NCI-H446 (cell line): ENCODE measurements at places on chromosomes 6 and 20.
A peak's percentile ranks its signal among the peaks of the same experiment; 100 is the strongest.

DNA sequence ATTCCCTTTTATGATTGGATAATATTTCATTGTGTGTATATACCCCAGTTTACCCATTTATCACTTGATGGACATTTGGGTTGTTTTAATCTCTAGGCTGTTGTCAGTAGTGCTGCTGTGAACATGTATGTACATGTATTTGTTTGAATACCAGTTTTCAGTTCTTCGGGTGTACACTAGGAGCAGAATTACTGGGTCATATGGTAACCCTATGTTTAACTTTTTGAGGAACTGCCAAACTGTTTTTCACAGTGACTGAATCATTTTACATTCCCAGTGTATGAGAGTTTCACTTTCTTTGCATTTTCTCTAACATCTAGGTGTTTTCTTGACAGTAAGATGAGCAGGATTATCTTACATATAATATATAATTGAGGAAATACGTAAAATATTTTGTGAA lies 44.7 kb upstream of the ADIG start:
- DNase-seq: no peak

GRCh38 chr20:49319208-49319809 lies 41.5 kb upstream of the ZNFX1 start:
- no peak for DNase-seq

DNA sequence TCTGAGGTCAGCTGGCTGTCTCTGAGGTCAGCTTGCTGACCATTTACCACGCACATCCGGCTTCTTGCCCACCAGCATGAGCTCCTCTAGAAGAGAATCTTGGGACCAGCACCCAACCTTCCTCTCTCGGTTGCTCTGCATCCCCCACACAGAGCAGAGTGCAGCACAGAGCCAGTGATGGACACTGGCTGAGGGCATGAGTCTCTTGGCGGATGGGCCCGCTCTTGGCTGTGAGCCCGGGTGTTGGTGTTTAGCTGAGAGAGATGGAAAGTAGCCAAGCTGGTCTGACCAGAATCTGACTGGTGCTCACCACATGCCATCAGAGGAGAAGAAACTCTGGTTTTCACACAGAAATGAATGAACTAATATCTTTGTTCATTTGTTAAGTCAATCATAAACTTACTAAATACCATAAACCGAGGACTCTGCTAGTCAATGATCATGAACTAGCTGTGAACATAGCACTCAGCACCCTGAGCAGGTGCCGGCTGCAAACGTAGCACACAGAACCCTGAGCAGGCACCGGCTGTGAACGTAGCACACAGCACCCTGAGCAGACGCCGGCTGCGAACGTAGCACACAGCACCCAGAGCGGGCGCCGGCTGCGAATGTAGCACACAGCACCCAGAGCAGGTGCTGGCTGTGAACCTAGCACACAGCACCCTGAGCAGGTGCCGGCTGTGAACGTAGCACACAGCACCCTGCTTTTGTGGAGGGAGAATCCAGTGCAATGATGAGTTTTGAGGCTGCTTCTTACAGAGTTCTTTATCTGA lies 10.4 kb upstream of the THBS2 start:
- DNase-seq: no peak

- no peak for DNase-seq
Measured at GRCh38 chr6:126076992-126077664, 90.8 kb downstream of the TRMT11 start.

- no peak for DNase-seq
Measured at GRCh38 chr20:31838646-31839292, 6.6 kb downstream of the FOXS1 start.

GRCh38 chr20:49646528-49646927 lies 67.2 kb downstream of the B4GALT5 start:
- DNase-seq: no peak

GRCh38 chr6:107679457-107679856 lies 144.7 kb downstream of the SCML4 start:
- no peak for DNase-seq

GRCh38 chr20:46243707-46244628 lies 64.3 kb downstream of the CDH22 start:
- no peak for DNase-seq

DNA sequence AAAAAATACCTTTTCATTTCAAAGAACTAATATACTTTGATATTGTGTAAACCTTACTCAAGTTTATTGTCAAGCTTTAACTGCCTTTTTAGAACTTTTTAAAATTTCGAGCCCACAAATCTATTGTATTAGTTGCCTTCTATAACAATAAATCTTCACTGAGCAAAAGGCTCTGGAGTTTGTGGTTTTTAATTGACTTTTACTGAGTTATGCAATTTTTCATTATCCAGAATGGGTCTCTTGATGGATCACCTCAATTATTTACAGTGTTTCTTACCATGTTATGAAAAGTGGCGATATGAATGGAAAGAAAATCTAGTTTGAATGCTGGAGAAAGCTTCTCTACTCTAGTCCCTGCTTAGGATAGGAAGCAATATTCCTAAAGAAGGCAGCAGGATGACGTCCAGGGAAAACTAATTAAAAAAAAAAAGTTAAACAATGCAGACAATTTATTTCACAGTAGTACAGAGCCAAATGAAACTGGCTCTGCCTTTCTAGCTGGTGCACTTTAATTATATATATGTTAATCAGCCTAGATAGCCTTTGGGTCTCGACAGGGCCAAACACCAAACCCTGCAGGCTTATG lies 5.0 kb downstream of the ID4 start:
- DNase-seq: no peak

DNA sequence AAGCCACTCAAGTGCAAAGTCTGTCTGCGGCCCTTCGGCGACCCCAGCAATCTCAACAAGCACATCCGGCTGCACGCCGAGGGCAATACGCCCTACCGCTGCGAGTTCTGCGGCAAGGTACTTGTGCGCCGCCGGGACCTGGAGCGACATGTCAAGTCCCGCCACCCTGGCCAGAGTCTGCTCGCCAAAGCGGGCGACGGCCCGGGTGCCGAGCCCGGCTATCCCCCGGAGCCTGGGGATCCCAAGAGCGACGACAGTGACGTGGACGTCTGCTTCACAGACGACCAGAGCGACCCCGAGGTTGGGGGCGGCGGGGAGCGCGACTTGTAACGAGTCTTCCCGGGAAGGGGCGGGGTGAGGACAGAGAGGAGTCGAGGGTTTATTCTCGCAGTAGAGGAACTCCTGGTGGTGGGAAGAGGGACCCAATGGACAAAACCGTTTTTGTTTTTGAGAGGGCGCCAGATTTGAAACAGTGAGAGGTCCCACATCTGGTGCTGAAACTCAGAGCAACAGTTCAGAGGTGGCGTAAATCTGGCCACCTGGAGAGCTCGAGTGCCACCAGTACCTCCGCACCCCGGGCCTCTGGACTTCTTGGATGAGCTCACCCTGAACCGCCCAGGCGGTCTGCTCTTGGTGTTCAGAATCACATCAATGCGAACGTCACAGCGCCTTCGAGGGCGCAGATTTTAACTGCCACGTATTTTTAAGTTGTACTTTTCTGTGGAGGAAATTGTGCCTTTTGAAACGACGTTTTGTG lies 8.0 kb downstream of the PRDM13 start:
- DNase-seq: peak; percentile 60

DNA sequence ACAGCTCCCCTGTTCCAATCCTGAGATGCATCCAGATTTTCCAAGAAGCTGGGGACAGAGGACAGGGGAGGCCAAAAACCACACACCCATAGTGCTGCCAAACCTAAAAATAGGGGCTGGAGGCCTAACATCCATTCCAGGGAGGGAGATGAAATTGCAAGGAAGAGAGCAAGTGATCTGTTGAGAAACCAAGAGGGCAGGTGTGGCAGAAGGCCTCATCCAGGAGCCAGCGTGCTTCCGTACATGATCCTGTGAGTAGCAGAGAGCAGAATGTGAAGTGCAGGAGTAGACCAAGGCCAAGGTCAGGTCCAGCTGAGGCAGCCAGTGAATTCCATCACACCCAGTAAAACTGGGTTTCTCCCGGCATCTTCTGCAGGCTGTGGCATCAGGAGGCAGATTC lies 167.7 kb upstream of the RIN2 start:
- no peak for DNase-seq

GRCh38 chr6:40611434-40611833 lies 24.3 kb upstream of the LRFN2 start:
- DNase-seq: peak; percentile 18

DNA sequence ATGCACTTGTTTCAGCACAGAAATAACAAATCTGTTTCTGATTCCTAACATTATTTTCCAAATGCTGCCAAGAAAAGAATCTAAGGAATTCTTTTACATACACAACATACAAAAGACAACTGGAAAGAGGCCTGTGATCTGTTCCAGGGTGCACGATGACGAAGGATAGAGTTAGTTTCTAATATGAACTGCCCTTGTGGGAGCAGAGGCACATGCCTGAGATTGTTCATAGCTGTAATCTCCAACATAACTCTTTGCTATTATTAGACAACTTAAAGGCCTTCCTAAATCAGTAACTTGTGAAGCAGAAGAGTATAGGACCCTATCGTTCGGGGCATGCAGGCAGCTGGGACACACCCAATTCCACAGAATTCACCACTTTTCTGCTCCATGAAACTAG lies 41.2 kb upstream of the NHSL1 start:
- no peak for DNase-seq

DNA sequence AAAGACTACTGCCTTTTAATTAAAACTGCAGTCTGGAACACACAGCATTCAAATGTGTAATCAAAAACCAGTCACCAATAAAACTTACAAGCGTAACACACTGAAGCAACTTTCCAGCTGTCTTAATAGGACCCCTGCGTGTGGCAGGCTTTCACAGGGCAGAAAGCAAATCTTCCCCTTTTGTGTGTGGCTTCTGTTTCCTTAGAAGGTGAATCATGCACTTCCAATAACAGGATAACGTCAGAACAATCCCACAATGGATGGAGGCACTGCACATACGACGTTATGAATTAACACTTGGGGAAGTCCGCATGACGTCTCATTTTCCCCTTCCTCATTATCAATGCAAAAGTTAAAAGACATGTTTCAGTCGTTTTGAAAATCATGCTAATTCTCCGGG lies 44.8 kb downstream of the INSM1 start:
- DNase-seq: peak; percentile 35

- DNase-seq: no peak
Measured at GRCh38 chr20:49559411-49560081, 8.4 kb downstream of the PTGIS start.
